H1 (cell line): ENCODE measurements at places on chromosomes 6 and 20.

DNA sequence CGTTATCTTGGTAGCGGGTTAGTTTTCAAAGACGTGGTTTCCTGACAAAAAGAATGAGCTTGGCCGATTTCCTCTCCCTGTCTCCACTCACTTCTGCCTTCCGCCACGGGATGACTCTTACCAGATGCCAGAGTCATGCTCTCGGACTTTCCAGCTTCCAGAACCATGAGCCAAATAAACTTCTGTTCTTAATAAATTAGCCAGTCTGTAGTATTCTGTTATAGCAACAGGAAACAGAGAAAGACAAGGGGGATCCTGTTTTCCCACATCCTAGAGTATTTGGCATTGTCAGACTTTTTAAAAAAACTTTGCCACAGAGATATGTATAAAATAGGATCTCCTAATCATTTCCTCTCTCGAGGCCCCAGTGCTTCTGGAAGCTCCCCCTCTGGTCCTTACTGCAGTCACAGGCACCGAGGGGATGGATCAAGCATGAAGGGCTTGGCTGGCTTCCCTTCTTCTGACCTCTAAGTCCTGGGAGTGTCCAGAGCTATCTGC, 84.9 kb upstream of the NAA20 start:
- no peak for DNase-seq

DNA sequence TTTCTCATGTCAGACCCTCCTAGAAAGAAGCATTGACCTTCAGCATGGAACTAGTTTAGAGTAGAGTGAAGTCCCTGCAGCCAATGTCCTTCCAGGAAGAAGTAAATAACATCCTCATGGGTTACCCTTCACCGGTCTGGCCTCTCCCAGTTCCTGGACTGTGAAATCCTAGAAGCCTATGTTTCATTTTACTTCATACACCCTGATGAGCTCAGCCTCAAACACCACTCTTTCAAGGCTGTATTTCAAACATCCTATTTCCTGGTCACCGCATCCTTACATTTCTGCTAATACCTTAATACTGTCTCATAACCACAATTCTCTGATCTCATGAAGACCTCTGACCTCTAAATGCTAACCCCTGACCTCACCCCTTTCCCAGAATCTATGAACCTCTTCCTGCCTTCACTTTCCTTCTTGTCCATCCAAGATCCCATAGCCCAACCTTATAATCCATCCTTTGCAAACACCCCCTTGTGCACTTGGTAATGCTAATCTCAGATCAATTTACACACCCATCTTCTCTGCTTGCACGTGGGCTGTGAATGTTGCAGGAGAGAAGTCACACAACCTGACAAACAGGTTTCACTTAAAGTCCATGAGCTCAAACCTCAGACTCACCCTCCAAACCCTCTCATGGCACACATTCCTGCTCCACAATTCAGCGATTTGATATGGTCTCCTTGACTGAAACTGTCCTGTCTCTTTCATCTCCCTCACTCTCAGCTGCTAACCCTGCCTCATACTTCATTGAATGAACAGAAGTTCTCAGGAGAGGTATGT, 30.2 kb downstream of the SLC2A10 start:
- DNase-seq = no peak

DNA sequence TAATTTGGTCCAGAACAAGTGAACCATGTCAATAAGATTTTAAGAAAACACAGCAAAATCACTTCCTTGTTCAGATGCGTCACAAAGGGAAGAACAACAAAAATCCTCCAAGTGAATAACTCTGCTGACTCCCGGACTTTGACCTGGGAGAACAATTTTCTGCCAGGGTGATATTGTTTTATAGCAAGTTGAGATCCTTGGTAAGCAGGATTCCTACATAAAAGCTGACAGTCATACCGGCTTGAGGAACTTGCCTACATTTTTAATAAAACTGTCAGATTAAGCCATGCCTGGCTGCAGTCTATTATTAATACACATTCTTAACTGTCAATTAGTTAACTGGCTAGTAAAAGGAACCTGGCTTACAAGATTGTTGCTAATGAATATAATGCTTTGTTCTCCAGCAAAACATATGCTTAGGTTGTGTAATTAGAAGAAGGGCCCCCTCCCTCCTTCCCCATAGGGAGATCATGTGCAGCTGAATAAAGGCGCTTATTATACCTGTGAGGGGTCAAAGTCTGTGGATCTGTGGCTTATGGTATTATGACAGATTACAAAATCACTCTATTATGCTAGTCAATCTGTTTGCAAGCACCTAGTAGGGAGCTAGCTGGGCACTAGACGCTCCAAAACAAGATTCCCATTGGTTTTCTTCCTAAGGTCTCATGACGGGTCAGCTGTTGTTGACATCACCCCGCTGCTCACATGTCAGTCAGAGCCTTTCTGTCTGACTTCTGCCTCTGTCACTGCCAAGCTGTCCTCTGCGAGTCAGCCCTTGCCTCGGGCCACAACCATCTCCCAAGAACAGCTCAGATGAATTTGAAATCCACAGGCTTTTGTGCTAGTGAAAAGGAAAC, 44.6 kb upstream of the SEC63 start:
- DNase-seq = no peak

- DNase-seq = no peak
These were observed 96.7 kb downstream of the FYN start for GRCh38 chr6:111776236-111777221.

- no peak for DNase-seq
These were observed 17.2 kb upstream of the SCML4 start for GRCh38 chr6:107841275-107841670.

DNA sequence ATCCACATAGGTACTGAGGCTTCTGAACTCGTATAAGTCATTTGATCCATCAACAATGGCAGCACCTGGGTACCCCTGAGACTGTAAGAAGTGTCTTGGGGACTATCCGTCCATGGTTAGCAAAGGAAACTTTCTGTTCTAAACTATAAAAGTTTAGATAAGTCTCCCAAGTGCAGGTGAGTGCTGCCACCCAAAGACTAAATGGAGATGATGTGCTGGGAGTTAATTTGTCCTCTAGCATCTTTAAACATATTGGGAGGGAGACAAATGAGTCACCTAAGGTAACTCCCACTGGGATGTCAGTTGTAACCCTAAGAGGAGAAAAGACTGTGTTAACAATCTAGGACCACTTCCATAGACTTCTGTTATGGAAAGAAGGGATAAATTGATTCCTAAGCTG, 6.2 kb downstream of the BEND6 start:
- no peak for DNase-seq

DNA sequence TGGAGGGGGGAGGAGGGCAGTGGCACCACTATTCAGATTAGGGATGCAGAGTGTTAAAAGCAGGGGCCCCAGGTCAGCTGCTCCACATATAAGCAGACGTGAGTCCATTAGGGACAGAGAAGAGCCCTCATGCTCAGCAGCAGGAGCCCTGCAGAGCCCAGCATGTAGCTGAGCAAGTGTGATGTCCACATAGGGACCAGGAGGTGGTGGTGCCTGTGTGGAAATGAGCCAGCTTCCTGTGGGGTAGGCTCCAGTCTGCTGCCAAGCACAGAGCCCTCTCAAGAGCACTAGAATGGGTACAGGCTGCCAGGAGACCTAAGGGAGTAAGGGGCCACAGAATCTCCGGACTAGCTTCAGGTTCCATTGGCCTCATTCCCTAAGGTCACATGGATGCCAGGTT, 57.9 kb upstream of the MLN start:
- DNase-seq = no peak

GRCh38 chr6:144062786-144063185, 32.6 kb downstream of the SF3B5 start:
- DNase-seq = no peak

DNA sequence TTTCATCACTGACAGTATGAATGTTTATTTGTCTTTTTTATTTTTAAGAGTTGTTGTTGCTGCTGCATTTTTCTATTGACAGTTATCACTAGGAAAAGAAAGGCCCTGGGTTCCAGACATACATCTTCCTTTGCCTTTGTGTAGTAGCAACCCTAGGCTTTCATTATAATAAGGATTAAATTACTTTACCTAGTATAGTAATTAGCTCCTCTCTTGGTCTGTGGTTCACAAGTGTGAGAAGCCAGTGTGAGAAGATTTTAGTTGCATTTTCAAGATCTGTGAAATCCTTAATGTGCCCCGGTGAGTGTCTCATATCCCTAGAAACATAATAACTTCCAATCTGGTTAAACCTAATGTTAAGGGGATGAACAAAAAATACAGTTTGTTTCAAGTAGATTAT, 799.3 kb upstream of the MAP3K7 start:
- DNase-seq = no peak
